Activated T-helper 17 cell treated with anti-CD3 and anti-CD28 coated beads, Interleukin-2, amount 50 U/mL, for 72 hours (primary cell): ENCODE measurements at places on chromosomes 5 and 9.

- H3K4me3 ChIP-seq, result no peak overlapping the region
- ATAC-seq, result no peak
- peaks cover 11% of the 10 kb centered on the region for H3K27me3 ChIP-seq
- H3K36me3 ChIP-seq, result no peaks in the 10 kb centered on the region
Observed at GRCh38 chr5:137344021-137344420, 155.1 kb downstream of the SPOCK1 start.

DNA sequence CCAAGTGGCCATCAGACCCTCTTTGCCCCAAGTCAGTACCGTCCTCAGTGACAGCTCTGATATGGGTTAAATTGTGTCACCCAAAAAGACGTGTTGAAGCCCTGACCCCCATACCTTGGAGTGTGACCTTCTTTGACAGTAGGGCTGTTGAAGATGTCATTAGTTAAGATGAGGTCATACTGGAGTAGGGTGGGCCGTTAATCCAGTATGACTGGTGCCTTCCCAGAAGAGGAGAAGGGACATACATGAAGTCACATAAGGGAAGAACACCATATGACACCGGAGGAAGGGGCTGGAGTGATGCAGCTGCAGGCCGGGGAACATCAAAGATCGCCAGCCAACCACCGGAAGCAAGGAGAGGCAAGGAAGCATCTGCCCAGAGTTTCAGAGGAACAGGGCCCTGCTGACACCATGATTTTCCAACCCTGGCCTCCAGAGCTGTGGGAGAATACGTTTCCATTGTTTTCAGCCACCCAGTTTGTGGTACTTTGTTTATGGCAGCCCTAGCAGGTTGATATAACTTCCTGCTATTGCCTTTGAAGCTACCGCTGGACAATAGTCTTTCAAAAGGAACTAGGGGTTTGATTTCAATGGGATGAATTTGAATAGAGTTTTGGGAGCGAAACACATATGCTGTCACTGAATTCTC, 36.4 kb upstream of the CPEB4 start:
- ATAC-seq, result no peak
- H3K4me3 ChIP-seq, result no peak overlapping the region
- H3K36me3 ChIP-seq, result no peaks in the 10 kb centered on the region
- peaks cover 9% of the 10 kb centered on the region for H3K27me3 ChIP-seq
- H3K4me1 ChIP-seq, result peaks cover 9% of the 10 kb centered on the region

DNA sequence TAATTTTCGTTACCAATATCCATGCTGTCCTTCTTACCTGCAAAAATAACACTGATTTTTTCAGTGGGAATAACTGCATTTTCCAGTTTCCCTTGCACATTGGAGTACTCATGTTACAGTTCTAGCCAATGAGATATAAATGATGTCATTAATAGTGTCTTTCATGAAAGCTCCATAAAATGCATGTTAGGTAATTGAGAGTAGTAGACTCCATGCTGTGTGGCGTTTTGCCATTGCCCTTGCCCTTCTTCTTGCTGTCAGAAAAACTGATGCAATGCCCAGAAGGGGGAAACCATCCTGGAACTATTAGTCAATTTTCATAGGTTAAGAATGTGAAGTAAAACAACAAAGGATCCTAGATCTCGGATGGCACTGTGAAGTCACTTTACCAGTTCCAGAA, 1765.3 kb downstream of the EFNA5 start:
- no peaks in the 10 kb centered on the region for H3K27me3 ChIP-seq
- ATAC-seq, result no peak
- H3K4me1 ChIP-seq, result no peaks in the 10 kb centered on the region
- H3K27ac ChIP-seq, result no peak overlapping the region

DNA sequence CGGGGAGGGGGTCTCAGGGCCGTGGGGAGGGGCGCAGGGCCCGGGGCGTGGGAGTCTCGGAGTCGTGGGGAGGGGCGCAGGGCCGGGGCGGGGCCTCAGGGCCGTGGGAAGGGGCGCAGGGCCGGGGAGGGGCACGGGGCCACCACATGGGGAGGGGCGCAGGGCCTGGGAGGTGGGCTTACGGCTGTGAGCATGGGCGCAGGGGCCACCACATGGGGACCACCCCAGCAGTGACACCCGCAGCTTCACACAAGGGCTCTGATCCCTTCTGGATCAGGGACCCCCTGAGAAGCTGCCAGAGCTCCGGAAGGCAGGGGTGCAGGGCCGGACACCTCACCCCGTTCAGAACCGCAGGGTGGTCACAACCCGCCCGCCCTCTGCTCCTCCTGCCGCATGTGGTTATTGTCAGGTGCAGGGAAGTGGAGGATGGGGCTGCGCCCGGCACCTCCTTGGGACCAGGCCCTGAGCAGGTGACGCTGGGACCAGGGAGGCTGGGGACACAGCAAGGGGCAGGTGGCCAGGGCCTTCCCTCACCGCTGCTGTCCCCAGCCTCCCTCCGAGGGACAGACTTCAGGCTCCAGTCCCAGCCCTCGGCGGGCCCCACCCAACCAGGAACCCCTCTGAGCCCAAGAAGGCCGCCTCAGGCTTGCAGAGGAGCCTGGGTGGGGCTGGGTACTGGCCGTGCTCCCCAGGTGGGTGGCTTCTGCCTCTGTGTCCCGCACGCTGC, 53.7 kb downstream of the EXD3 start:
- no peaks in the 10 kb centered on the region for H3K27me3 ChIP-seq
- H3K36me3 ChIP-seq, result no peaks in the 10 kb centered on the region
- no peak for ATAC-seq
- H3K27ac ChIP-seq, result no peak overlapping the region

DNA sequence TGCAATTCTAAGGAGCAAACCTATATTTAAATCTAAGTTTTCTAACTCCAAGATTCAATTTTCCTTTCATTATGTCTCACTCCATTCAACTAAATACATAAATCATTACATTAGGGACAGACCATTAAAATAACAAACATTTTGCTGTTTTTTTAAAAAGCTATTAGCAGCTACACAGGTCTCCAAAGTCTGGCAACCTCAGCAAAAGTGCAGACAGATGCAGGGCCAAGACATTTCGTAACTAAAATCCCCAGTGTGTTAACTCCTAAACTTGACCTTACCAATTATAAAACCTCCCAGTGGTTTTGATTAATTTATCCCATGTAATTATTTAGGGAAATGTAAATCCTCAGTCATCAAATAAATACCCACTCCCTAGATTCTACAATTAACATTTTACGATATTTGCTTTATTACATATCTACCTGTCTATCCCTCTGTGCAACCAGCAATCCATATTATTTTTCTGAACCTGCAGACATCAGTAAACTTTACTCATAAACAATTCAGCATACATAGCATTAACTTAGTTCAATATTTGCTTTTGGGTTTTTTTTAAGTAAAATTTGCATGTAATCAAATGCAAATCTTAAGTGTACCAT, 64.7 kb downstream of the RGS7BP start:
- H3K27ac ChIP-seq, result no peak overlapping the region
- H3K27me3 ChIP-seq, result peaks cover 5% of the 10 kb centered on the region
- no peaks in the 10 kb centered on the region for H3K36me3 ChIP-seq
- ATAC-seq, result no peak
- H3K4me1 ChIP-seq, result no peaks in the 10 kb centered on the region

DNA sequence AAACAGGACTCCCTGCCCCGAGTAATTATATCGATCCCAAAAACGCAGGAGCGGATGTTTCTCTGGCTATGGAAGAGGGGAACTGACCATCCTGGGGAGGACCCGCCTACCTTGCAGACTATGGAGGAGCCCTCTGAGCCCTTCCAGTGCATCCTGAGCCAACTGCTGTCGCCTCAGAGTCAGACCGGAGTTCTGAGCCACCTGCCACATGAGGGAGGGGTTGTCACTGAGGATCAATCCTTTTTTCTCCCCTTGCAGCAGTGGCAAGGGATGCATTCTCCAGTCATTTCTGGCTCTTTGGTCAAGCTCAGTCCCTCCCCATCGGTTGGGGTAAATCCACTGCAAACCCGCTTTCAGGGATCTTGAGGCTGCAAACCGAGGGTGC, 709 bp downstream of the FANCG start:
- H3K27me3 ChIP-seq, result no peaks in the 10 kb centered on the region
- H3K36me3 ChIP-seq, result peaks cover 47% of the 10 kb centered on the region
- H3K27ac ChIP-seq, result peak overlapping the region; percentile 95
- peak; percentile 6 for ATAC-seq
- H3K4me1 ChIP-seq, result peaks cover 23% of the 10 kb centered on the region
